ENCODE measurements at places on chromosomes 1 and 21. TPM values are rescaled to one million over a fixed set of nuclear protein-coding genes. Genes with fewer than 3 reads are reported as not detected.

The TAF12 gene
- 26.3 TPM for total RNA-seq

The GPR52 gene
- 0.84 TPM for total RNA-seq

The TSSK3 gene
- total RNA-seq: not detected

The SAMD11 gene
- not detected for total RNA-seq

The TRAF3IP3 gene
- total RNA-seq: not detected

The VAV3 gene
- 1.1 TPM for total RNA-seq

- no peak for DNase-seq
- no peaks in the 10 kb centered on the region for H3K36me3 ChIP-seq
- no peaks in the 10 kb centered on the region for H3K27me3 ChIP-seq
- H3K4me3 ChIP-seq: no peak overlapping the region
These were observed 184.9 kb upstream of the ATP1B1 start for GRCh38 chr1:168921629-168922028.

GRCh38 chr1:183880531-183881243 is 75.8 kb downstream of the RGL1 start:
- H3K36me3 ChIP-seq: no peaks in the 10 kb centered on the region
- peaks cover 23% of the 10 kb centered on the region for H3K4me1 ChIP-seq
- H3K4me3 ChIP-seq: no peak overlapping the region
- no peak overlapping the region for H3K27ac ChIP-seq

- H3K27ac ChIP-seq: no peak overlapping the region
- H3K4me3 ChIP-seq: no peak overlapping the region
- no peaks in the 10 kb centered on the region for H3K36me3 ChIP-seq
- no peaks in the 10 kb centered on the region for H3K27me3 ChIP-seq
These were observed 200.0 kb downstream of the PTPRU start for GRCh38 chr1:29436181-29436785.

GRCh38 chr1:95876276-95876675 is 642.3 kb downstream of the RWDD3 start:
- DNase-seq: peak; percentile 4
- no peaks in the 10 kb centered on the region for H3K27me3 ChIP-seq
- no peaks in the 10 kb centered on the region for H3K36me3 ChIP-seq

DNA sequence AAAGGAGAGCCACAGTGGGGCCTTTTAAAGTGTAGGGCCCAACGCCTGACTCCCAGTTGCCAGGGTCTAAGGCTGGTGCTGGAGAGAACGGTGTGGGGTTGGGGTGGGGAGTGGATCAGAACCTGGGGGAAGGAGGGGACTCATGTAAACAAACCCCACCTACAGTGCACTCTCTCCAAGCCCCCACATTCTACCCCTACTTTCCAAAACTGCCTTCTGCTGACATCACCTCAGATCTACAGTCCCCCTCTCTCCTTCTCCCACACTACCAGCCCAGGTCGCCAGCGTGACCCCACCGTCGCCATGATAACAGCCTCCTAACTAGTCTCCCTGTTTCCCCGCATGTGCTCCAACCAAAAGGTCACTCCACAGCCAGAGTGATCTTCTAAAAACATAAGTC is 26.6 kb downstream of the TNNT2 start:
- H3K27ac ChIP-seq: no peak overlapping the region
- H3K27me3 ChIP-seq: no peaks in the 10 kb centered on the region
- DNase-seq: no peak
- H3K4me1 ChIP-seq: peaks cover 10% of the 10 kb centered on the region
- no peaks in the 10 kb centered on the region for H3K36me3 ChIP-seq

DNA sequence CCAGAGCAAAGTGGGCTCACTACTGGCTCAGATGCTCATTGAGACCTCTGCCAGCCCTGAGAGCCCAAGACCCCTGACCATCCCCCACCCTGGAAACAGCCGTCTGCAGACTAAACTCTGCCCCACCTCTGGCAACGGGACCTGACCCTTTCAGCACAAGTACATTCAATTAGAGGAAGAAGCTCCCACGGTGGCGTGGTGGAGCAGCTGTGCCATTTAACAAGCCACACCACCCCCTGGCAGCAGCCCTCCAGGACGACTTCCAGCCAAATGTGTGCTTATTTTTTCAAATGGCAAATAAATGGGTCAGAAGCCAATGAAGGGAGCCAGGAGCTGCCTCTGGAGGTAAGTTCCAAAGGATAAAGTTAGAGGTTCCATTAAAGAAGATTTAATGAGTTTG is 226.7 kb downstream of the NPHP4 start:
- DNase-seq: no peak
- H3K27me3 ChIP-seq: peaks cover 35% of the 10 kb centered on the region
- H3K4me1 ChIP-seq: no peaks in the 10 kb centered on the region
- H3K36me3 ChIP-seq: no peaks in the 10 kb centered on the region

DNA sequence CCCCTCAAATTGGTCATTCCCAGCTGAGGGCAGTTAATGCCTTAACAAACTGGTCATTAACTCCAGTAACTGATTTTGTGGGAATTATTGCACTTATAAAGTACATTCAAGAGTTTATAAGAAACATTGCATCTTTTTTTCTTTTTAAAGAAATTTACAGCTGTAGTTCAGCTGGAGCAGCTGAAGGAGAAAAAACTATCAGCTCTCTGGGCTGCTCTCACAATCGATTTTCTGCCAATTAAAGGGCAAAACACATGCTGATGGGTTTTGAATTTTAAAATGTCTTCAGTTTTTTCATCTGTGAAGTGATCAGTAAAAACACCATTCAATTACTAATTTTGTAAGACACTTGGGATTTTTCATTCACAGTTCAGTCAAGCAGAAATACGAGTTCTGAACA is 74.7 kb downstream of the KIFAP3 start:
- H3K4me1 ChIP-seq: peaks cover 4% of the 10 kb centered on the region
- DNase-seq: no peak
- no peak overlapping the region for H3K4me3 ChIP-seq

DNA sequence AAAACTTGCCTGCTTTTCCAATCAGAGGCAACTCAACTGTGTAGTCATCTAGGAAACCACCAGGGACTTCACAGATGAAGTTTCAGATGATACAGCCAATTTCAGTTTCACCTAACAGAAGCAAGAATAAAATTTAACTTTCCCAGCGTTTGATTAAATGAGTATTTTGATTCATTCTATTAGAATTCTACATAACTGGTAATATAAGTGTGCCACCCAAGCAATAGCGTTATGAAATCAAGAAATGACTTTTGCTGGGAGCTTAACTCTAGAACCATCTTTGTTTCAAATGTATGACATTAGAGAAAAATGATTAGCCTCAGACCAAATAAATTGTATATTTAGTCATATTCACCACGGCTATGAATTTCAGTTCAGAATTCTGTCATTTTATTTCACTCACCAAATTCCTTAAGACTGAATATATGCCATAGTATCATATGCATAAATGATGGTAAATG is 239.3 kb downstream of the NRIP1 start:
- no peaks in the 10 kb centered on the region for H3K4me1 ChIP-seq
- no peaks in the 10 kb centered on the region for H3K36me3 ChIP-seq
- H3K27ac ChIP-seq: no peak overlapping the region
- no peaks in the 10 kb centered on the region for H3K27me3 ChIP-seq
- DNase-seq: no peak

- H3K4me3 ChIP-seq: no peak overlapping the region
- H3K27ac ChIP-seq: no peak overlapping the region
- peaks cover 4% of the 10 kb centered on the region for H3K4me1 ChIP-seq
- DNase-seq: no peak
These were observed 43.0 kb upstream of the RAB3GAP2 start for GRCh38 chr1:220315070-220315839.

GRCh38 chr1:21492356-21492625 is 16.9 kb upstream of the ALPL start:
- H3K4me3 ChIP-seq: no peak overlapping the region
- H3K27ac ChIP-seq: no peak overlapping the region
- no peaks in the 10 kb centered on the region for H3K27me3 ChIP-seq
- no peak for DNase-seq
- H3K4me1 ChIP-seq: no peaks in the 10 kb centered on the region

GRCh38 chr1:202858331-202858730 is 30.6 kb downstream of the RABIF start:
- H3K27ac ChIP-seq: no peak overlapping the region
- DNase-seq: no peak
- no peak overlapping the region for H3K4me3 ChIP-seq
- H3K4me1 ChIP-seq: peaks cover 10% of the 10 kb centered on the region
- no peaks in the 10 kb centered on the region for H3K27me3 ChIP-seq

- H3K4me3 ChIP-seq: no peak overlapping the region
- H3K27ac ChIP-seq: no peak overlapping the region
- no peak for DNase-seq
- H3K36me3 ChIP-seq: no peaks in the 10 kb centered on the region
These were observed 11.6 kb downstream of the SLC6A17 start for GRCh38 chr1:110161849-110162248.

DNA sequence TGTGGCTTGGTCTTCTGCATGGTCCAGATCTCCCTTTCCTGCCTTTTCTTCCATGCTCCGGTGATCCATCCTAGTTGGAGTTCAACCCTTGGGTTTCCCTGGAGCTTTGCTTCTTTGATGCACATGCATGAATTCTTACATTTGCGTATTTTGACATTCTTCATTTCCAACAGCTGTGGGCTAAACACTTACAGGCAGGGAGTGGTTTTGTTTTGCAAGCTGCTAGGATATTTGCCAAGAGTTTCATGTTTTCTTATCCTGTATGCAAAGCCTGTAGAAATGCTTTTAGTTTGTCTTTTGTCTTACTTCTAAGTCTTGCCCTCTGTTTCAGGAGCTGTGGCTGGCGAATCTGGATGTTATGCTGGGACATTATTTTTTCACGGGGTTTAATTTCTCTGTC is 90.3 kb upstream of the PAXBP1 start:
- H3K4me1 ChIP-seq: no peaks in the 10 kb centered on the region
- no peaks in the 10 kb centered on the region for H3K27me3 ChIP-seq
- no peak overlapping the region for H3K27ac ChIP-seq
- H3K36me3 ChIP-seq: no peaks in the 10 kb centered on the region
- no peak overlapping the region for H3K4me3 ChIP-seq

GRCh38 chr1:210129759-210130158 is 102.8 kb upstream of the SERTAD4 start:
- no peak overlapping the region for H3K27ac ChIP-seq
- H3K27me3 ChIP-seq: no peaks in the 10 kb centered on the region
- no peak overlapping the region for H3K4me3 ChIP-seq
- H3K4me1 ChIP-seq: no peaks in the 10 kb centered on the region

GRCh38 chr1:12565966-12566352 is 52.1 kb downstream of the DHRS3 start:
- no peak for DNase-seq
- no peaks in the 10 kb centered on the region for H3K36me3 ChIP-seq
- no peak overlapping the region for H3K27ac ChIP-seq
- H3K27me3 ChIP-seq: no peaks in the 10 kb centered on the region
- no peaks in the 10 kb centered on the region for H3K4me1 ChIP-seq

- DNase-seq: no peak
- no peaks in the 10 kb centered on the region for H3K36me3 ChIP-seq
- no peaks in the 10 kb centered on the region for H3K27me3 ChIP-seq
- peaks cover 15% of the 10 kb centered on the region for H3K4me1 ChIP-seq
These were observed 19.5 kb downstream of the USP24 start for GRCh38 chr1:55195521-55196233.

DNA sequence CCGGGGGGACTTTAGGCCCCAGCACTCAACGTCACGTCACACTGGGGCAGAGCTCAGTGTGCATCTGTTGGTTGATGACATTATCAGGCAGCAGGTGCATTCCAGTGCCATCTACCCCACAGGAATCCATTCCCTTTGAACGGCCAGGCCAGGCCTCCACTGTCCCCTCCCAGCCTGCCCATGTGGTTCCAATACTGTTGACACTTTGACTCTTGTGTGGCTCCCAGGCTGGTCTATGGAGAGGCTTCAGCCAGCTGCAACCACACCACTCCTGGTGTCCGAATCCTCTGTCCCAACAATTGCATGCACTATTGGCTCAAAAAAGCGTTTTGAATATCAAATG is 92.0 kb upstream of the SIM2 start:
- H3K27me3 ChIP-seq: no peaks in the 10 kb centered on the region
- peaks cover 3% of the 10 kb centered on the region for H3K4me1 ChIP-seq
- H3K27ac ChIP-seq: no peak overlapping the region
- DNase-seq: no peak
- H3K4me3 ChIP-seq: no peak overlapping the region
- H3K36me3 ChIP-seq: no peaks in the 10 kb centered on the region

DNA sequence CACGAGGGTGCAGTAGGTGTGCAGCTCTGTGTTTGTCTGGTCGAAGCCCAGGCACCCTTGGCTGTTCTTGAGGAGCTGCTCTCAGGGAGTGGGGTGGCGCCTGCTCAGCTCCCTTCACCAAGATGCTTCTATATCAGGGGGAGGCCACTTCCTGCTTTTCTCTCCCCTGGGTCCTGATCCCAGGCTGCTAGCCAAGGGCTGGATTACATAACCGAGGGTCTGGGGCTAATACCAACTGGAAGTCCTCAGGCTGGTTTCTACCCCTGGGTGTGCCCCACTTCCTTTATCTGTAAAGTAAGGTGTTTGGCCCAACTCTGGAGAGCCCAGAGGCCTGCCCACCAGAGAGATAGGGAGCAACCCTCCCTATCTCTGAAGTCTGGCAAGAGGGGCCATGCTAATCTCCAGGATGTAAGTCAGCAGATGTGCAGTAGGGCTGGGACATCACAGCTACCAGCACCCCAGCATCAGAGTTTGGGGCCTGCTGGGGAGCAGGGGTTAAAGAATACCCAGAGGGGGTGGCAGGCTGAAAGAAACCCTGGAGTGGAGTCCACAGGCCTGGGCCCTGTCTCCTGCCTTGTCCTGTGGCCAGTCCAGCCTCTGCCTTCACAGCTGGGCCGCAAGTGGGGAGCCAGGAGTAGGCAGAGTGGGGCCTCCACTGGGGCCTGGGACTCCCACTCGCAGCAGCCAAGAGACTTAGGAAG is 2.1 kb downstream of the SELENBP1 start:
- DNase-seq: no peak
- H3K36me3 ChIP-seq: no peaks in the 10 kb centered on the region
- no peak overlapping the region for H3K4me3 ChIP-seq
- H3K27me3 ChIP-seq: no peaks in the 10 kb centered on the region

All from neural progenitor cell (in vitro differentiated cells).